ENCODE measurements at places on chromosomes 4 and X.

DNA sequence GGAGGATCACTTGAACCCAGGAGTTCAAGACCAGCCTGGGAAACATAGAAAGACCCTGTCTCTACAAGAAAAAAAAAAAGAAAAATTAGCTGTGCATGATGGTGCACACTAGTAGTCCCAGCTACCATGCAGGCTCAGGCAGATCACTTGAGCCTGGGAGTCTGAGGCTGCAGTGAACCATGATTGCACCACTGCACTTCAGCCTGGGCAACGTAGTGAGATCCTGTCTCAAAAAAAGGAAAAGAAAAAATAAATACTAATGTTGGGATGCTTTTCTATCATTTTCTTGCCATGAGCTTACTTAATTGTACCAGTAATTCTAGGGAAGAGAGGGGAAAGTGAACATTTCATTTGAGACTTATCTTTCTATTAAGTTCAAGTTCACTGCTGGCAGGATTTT lies 19.8 kb downstream of the DCUN1D4 start:
- no peak for DNase-seq

DNA sequence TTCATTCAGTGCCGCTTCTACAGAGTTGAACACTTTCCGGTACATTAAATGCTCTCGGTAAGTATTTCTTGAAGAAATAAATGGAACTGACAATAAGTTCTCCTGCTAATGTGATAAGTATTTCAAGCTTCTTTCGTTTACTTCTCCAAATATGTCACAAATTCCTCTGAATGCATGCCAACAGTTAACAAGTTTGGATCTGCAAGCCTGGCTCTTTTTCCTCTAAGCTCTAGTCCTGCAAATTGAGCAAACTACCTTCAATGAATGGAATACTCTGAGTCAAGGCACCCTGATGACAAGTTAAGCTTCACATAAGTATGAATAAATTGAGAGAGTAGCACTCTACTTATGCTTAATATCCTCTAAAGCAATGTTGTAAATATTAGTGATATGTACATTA lies 403.6 kb downstream of the PDGFC start:
- DNase-seq: no peak

DNA sequence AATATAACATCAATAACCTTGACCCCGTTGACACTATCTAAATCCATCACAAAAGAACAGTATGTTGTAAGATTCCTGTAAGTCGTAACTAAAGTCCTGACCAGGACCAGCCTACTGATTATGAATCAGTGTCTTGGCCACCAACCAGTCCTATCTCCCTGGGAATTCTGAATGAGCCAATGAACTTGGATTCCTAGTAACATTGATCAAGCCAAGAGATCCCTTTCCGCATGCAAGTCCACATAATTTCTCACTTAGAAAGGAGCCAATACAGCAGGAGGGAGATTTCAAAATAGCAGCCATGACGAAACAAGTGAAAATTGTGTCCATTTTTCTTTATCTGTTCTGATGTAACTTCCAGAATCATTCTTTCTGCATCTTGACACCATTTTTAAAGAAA lies 9.5 kb downstream of the XPNPEP2 start:
- peak; percentile 63 for DNase-seq

DNA sequence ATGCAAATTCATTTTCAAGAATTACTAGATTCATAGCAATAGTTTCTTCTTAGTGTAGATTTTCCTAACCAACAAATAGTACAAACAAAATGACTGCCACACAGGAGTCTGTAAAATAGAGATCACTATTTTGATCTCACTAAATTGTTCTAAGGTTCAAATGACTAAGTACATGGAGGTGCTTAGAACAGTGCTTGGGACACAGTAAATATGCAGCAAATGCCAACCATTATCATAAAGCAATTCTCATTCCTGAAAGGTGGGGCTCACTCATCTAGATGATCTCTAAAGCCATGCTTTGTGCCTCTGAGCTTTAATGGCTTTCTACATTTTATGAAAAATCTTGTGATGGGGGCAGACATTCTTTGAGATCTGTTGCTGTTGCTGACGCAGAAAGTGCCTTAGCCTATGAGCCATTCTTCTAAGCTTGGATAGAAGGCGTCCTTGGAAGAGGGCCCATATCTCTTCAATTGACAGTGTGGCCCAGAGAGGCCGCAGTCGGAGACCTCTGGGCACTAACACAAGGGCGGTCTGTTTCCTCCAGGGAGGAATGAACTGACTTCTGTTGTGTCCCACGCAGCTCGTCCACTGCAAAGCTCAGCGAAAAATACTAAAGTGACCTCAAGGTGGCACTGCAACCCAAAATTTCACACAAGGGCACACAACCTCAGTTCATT lies 23.5 kb downstream of the TLR10 start:
- DNase-seq: peak; percentile 82

DNA sequence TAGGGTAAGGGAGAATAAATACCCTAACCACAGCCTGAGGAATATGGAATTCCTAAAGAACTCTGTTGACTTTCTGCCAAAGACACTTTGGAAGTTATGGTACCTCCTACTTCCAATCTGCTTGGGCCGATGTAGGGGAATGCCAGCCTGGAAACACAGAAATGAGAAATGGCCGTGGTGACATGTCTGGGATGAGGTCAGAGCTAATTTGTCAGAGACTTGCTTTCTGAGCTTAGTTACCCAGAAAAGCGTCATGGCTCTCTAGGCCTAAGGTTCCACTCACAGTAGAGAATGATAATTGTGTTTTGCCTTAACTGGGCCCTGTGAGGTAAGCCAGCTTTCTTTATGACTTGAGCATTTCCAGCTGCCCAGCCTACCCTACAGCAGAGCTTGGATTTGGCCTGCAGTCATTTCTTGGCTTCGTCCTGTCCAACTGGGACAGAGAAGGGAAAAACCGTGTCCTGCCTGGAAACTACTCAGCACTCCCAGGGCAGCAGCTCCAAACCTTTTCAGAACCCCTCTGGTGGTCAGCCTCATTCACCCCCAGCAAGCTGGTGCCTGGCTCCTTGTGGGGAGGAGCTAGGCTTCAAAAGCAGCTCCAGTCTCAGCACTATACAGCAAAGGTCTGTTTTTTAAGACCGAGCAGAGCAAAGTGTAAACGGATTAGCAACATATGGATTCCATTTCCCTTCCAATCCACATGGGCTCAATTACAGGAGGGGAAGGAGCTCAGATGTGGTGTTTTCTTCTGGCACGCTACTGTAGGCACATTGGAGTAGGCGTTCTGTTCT lies 92.3 kb downstream of the RLIM start:
- DNase-seq: no peak

DNA sequence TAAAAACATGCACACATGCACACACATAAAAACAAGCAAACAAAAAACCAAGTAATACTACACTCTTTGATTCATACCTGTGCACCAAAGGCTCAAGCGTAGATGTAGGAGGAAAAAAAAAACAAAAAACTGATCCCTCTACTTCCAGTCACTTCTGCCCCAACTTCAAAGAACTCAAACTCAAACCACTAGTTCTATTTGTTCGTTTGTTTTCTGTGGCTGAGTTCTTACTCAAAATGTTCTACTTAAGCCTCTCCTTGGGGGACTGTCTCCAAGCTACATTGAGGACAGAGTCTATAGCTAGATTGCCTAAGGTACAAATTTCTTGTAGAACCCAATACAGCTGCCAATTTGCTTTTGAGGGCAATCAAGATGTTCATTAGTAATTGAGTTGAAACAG lies 171.0 kb upstream of the ATOH1 start:
- DNase-seq: no peak

DNA sequence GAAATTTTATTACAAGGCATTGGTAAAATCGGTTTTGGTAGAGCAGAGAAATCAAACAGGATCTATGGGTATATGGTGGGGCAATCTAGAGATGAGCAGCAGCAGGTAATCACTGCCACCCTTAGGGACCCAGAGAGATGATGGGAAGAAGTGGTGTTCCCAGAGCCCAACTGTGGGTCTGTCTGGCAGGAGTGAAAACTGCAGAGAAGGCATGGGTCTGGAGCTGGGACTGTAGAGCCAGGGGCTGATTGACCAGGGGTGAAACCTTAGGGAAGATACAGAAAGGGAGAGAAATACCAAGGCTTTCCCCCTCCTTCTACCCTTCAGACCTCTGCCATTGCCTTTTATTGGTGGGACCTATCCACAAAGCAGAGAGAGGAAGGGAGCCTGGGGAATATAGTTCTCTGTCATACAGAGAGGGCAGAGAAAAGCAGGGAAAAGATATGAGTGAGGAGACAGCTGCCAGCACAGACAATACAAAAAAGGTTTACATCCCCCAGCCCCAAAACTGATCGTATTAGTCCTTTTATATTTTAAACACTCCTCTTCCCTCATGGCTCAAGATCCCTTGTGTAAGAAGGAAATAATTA lies 28.7 kb downstream of the PDLIM5 start:
- DNase-seq: no peak

- peak; percentile 16 for DNase-seq
Measured at GRCh38 chr4:56665781-56666180, 15.3 kb downstream of the HOPX start.

GRCh38 chrX:9557521-9557920 lies 92.7 kb downstream of the TBL1X start:
- no peak for DNase-seq

- no peak for DNase-seq
Measured at GRCh38 chr4:84058201-84058600, 440.9 kb downstream of the NKX6-1 start.

GRCh38 chrX:87392369-87392768 lies 125.2 kb upstream of the KLHL4 start:
- no peak for DNase-seq

DNA sequence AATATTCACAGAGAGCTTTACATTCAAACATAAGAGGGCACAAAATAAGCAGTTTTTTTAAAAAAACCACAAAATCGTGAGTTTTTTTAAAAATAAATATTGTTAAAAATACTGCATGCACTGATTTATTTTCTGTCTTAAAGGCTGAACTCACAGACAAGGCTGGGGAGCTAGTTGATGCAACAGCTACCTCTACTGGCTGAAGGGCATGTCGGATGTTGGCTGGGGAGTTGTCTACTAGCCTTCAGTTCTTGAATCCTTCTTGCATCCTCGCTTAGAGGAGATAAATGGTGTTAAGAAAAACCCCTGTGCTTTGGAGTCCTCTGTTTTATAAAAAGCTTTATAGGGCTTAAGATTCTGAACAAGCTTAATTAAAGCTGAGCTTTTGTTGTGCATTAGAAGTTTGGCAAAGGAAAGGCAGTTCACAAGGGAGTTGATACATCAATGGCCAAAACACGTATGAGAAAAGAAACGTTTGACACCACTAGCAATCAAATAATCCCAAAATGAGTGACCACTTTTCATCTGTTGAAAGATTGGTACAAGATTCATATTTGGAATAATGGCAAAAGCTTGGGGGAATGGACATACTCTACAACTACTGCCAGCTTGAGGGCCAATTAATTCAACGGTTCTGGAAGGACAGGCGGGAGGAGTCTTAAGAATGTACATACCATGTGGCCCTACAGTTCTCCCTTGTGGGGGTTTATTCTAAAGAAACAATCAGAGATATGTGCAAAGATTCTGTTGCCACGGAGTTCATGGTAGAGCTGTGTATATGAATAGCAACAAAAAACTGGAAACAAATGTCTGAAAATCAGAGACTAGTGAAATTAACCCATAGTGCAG lies 94.7 kb downstream of the SEL1L3 start:
- DNase-seq: peak; percentile 62

- no peak for DNase-seq
Measured at GRCh38 chr4:78601013-78601412, 49.4 kb downstream of the ANXA3 start.

GRCh38 chrX:148672517-148672916 lies 172.1 kb downstream of the AFF2 start:
- DNase-seq: no peak

DNA sequence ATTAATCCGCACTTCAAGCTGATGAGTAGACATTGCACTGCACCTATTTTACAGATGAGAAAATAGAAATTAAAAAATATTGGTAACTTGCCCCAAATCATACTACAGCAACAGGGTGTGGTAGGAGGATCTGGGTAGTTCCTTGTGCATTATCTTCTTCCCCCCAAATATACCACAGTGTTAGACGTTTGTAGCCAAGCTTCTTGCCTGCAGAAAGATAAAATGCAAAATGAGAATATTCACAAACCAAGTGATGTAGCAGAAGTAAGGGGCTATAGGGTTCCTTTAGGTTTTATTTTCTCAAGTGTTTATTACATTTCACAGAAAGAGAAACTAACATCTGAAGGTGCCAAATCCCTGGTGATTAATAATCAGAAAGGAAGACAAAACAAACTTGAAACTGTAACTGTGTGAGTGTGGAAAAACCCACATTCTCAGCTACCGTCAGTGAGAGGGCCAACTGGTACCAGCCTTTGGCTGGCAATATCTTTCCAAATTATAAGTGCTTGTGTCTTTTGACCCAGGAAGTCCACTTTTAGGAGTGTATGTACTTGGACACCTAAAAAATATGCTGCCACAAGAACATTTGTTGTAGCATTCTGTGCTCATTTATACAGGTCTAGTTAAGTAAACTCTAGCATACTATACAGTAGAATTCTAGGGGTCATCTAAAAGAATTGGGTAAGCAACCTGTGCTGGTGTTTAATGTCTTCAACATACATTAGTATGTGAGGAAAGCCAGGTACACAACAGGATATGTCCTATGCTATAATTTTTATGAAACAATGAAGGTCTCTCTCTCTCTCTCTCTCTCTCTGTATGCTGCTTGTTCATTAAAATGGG lies 6.7 kb upstream of the CD38 start:
- no peak for DNase-seq

- DNase-seq: no peak
Measured at GRCh38 chr4:183266371-183266770, 53.7 kb downstream of the CLDN22 start.

DNA sequence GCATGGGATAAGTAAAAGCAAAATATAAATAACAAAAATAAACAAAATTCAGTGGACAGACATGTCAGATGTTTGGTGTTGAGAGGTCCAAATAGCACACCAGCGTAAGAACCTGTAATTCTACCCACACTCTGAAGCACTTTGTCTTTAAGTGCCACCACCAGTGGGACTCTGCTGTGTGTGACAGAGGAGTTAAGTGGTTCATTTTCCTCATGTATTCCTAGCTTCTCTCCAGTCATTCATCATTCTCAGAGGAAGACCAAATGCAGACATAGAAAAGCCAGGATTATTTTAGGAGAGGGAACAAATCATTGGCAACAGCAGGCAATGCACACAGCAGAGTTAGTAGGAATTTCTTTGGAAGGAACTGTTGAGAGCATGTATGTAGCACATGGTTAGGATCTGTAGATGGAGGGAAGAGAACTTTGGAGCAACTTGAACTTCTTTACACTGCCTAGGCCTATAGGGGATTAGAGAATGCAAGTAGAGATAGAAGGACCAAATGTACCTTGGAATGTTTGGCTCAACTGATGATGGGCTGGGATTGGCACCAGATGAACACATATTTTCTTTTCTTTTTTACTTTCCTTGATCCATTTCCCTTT lies 43.0 kb upstream of the ARHGAP24 start:
- no peak for DNase-seq

DNA sequence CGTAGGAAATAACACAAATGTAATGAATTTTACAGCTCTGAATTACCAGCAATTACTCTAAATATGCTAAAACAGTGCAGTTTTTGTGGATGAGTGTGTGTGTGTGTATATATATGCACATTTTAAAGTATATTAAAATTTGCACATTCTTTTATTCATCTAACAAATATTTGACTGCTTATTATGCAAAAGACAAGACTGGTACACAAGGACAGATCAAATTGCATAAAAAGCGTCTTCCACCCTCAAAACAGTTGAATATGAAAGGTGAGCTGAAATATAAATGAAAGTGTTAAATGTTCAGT lies 13.9 kb downstream of the ZAR1 start:
- no peak for DNase-seq
